Inflammatory macrophage (primary cell): ENCODE measurements at places on chromosomes 7 and 10.

GRCh38 chr7:150736864-150737263, 354 bp upstream of the GIMAP5 start:
- no peak for DNase-seq

DNA sequence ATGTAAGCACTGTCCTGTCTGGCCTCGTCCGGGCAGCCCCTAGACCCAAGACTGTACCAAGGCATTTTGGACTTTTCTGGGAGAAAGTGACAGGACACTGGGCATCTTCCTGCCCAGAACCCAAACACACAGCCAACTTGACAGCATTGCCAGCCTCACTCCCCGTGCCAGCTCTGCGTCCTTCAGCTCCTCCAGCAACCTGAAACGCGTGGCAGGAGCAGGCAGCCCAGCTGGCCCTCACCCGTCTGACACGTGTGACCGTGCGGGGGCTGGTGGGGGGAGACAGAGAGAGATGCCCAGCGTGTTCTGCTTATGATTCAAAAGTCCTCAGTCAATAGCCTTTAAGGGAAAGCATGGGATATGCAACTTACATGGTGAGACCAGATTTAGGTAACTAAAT, 50.3 kb upstream of the SLC29A3 start:
- DNase-seq = no peak

DNA sequence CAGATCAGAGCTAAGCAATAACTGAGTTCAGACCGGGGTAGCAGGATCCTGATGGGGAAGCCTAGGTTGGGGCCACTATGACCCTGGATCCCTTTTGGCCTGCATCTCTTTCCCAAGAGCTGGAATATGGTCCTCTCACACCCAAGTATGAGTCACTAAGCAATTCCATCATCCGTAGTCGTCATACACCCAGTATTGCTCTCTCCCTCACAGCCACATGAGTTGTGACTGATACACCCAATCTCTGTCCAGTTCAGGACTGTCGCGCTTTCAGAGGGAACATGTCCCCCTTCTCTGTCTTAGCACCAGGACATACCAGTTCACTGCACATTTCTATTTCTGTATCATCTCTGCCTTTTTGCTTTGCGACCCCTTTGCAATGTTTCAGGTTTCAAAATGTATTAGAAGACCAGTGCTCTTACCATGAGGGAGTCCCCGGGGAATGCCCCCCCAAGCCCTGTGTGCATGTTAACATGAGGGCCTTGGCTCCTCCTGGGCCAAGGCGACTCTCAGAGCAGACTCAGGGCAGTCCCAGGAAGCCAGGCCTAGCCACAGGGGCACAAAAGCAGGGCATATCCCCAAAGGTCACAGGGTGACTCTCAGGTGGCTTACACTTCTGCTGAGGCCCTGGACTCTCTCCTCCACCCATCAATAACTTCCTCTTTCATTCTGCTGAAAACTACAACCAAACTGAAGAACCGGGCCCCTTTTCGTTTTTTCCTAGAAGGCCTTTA, 75.3 kb upstream of the SAMD8 start:
- no peak for DNase-seq

GRCh38 chr7:28293527-28293835, 112.9 kb upstream of the JAZF1 start:
- DNase-seq = no peak

GRCh38 chr10:11007476-11008020, 10.1 kb upstream of the CELF2 start:
- DNase-seq = no peak

- DNase-seq = no peak
Measured at GRCh38 chr7:100476903-100477870, 1.8 kb downstream of the TSC22D4 start.

GRCh38 chr10:101014230-101014884, 14.7 kb downstream of the LZTS2 start:
- DNase-seq = peak; percentile 75

GRCh38 chr7:108201766-108202165, 71.6 kb upstream of the LAMB4 start:
- DNase-seq = no peak

GRCh38 chr7:70935854-70936253, 196.1 kb upstream of the GALNT17 start:
- DNase-seq = no peak
